Stimulated activated CD8-positive, alpha-beta memory T cell treated with anti-CD3 and anti-CD28 coated beads, Interleukin-4, amount 100 ng/mL, for 4 hours (primary cell): ENCODE measurements at places on chromosomes 5 and 9.

- DNase-seq = no peak
These were observed 22.9 kb upstream of the NREP start for GRCh38 chr5:111779922-111780292.

DNA sequence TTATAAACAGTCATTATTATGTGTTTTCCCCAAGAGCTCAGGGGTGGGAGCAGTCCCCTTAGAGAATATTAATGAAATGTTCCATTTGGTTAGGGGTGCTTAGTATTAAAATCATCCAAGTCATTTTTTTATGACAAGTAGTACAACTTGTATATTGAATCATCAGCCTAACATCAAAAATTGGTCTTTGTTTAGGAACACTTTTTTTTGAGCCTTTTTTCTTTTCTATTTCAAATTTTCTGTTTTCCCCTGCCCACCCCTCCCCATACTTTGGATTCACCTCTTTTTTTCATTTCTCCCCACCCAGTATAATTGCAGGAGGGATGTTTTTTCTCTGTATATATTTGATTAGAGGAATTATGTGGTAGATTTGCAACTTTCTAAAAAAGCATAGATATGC lies 25.8 kb downstream of the RBM27 start:
- no peak for DNase-seq

GRCh38 chr9:83935276-83935935 lies 14.2 kb upstream of the KIF27 start:
- no peak for DNase-seq

GRCh38 chr5:39941416-39941815 lies 516.6 kb upstream of the DAB2 start:
- no peak for DNase-seq

DNA sequence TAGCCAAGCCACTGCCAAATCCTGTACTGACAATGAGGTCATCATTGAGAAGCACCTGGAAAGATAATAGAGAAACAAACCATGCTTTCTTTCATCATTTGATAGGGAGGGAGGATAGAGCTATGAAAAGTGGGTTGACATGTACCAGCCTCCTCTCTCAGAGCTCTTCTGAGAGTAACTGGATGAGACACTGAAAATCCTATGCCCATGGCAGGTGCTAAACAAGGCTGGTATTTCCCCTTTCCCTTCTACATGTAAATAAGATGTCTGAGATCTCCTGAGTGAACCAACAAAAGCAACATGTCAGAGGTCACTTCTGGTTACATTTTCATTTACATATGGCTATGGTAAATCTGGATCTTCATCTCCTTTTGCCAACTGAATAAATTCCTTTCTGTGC lies 45.3 kb upstream of the TRAF1 start:
- no peak for DNase-seq

GRCh38 chr9:107667231-107668070 lies 177.9 kb upstream of the KLF4 start:
- no peak for DNase-seq

DNA sequence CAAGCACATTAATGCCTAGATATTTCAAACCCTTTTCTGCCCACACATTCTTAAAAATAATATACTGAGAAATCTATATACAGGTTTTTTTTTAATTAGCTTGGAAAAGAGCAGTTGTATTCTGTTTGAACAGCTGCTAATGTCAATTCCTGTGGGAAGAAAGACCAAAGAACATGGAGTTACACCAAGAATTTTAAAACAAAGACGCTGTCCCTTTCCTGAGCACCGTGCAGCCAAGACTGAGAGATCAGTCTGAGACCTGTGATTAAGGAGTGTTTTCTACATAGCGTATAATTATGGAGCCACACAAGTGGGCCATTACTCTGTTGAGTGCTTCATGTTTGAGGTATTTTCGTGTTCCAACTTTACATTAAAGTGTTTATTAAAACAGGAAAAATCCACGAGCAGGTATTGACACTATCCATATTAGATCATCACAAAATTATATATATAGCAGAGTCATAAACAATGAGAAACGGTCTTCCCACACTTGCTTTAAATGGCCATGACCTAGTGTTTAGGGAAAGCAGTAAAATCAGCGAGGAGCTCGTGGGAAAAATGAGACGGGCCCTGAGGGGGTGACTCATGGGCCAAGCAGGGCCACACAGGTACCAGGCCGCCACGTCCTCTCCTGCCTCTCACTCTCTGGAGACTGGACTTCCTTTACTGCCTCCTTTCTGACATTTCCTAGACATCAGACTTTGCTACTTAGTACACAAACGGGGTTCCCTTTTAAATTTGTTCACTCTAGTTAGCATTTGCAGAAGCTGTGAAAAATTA lies 153.1 kb upstream of the OTULINL start:
- DNase-seq = no peak

DNA sequence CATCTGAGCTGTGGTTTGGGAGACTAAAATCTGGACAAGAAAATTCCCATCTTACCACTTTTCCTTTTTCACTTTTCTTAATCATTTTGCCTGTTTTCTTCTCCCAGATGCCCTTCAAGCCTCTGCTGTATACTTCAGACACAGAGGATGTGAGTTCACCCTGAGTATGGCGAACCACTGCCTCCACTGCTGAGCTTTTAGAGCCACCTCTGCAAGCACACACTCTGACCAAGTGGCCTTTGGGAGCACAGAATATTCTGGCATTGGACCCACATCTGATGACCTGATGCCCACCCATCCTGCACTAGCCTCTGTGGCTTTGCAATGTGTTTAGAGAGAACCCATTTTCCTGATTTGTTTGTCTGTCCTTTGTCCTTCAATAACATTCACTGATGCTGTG lies 32.5 kb downstream of the TERT start:
- no peak for DNase-seq

DNA sequence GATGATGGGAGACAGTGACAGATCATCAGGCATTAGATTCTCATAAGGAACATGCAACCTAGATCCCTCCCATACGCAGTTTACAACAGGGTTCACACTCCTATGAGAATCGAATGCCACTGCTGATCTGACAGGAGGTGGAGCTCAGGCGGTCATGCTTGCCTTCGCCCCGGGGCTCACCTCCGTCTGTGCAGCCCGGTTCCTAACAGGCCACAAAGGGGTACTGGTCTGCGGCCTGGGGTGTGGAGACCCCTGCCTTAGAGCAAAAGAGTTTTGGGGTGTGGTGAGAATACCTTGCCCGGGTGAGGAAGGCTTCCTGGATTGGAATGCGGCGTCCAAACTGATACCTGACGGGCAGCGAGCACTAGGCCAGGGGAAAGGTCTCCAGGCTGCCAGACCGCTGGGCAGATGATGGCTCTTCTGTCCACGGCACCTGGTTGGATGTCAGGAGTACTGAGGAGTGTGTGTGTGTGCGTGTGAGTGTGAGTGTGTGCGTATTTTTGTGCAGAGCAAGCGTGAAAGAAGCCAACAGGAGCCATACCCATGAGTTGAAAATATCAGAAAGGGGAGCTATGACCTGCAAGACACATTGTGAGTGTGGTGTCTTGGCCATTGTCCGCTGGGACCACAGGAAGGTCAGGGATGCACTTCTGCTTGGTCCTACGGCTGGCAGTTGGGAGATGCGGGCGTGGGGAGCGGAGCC lies 55.4 kb downstream of the ACER2 start:
- no peak for DNase-seq

- no peak for DNase-seq
These were observed 72.6 kb downstream of the VAV2 start for GRCh38 chr9:133919253-133920115.

DNA sequence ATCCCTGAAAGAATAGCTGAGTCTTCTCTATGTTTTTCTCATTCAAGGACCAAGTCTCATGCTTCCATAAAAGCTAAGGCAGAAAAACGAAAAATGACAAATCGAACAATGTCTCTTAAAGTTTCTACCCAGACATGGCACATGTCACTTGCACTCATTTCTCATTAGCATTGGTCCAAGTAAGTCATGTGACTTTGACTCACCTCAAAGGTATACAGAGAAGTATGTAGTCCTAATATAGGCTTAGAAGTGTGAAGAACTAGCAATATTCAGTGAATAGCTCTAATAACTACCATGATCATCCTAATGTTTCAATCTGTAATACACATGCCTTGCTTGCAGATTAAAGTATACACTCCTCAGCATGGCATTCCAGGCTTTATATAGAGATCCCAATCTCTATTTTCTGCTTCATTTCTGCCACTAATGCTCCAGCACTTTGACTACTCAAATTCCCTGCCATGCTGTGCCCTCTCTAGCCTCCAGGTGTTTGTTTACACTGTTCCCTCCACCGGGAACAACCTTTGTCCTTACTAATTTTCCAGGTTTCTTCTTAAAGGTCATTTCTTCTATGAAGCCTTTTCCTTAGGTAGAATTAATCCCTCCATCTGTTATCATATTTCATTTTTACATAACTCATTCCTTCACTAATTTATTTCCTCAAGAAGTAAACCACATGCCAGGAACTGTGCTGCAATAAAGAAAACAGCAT lies 98.9 kb downstream of the CEMIP2 start:
- DNase-seq = no peak

GRCh38 chr9:113186137-113186755 lies 34.8 kb downstream of the FKBP15 start:
- no peak for DNase-seq

DNA sequence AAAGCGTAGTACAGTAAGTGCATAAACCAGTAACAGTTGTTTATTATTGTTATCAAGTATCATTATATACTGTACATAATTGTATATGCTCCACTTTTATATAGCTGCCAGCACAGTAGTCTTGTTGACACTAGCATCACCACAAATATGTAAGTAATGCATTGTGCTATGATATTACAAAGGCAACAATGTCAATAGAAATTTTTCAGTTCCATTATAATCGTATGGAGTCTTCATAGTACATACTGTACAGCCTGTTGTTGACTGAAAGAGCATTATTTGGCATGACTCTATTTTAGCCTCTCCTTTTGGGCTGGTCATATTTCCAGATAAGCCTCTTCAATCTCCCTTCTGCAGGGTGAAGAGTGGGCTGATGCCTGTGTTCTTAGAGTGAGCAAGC lies 40.4 kb downstream of the CFAP95 start:
- DNase-seq = no peak

- DNase-seq = no peak
These were observed 81.6 kb upstream of the TNFAIP8 start for GRCh38 chr5:119274030-119274766.

GRCh38 chr5:52342361-52342760 lies 445.4 kb upstream of the ITGA1 start:
- no peak for DNase-seq

GRCh38 chr9:71675105-71675856 lies 93.0 kb downstream of the CEMIP2 start:
- DNase-seq = no peak

DNA sequence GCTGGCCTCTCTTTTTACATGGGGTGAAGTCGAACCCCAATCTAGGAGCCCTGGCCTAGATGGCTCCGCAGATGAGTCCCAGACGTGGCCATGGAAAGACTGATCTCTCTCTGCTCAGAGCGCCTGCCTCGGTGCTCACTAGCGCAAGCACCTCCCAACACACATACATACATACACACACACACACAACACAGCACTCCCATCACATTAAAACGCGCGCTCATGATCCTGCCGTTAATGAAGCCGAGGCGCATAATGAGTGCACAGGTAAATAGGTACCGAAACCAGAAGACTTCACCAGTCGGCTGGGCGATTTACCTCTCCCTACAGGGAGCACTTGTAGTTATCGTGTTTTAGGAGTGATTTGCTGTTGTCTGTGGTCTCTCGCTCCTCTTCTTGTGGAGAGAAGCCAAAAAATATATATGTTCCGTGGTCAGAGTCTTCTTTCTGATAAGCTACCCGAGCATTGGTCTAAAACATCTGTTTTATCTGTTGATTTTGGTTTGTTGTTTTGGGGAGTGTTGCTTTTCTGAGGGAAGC lies 207.7 kb downstream of the MEF2C start:
- no peak for DNase-seq

- no peak for DNase-seq
These were observed 30.0 kb downstream of the TRIM32 start for GRCh38 chr9:116717150-116717549.

DNA sequence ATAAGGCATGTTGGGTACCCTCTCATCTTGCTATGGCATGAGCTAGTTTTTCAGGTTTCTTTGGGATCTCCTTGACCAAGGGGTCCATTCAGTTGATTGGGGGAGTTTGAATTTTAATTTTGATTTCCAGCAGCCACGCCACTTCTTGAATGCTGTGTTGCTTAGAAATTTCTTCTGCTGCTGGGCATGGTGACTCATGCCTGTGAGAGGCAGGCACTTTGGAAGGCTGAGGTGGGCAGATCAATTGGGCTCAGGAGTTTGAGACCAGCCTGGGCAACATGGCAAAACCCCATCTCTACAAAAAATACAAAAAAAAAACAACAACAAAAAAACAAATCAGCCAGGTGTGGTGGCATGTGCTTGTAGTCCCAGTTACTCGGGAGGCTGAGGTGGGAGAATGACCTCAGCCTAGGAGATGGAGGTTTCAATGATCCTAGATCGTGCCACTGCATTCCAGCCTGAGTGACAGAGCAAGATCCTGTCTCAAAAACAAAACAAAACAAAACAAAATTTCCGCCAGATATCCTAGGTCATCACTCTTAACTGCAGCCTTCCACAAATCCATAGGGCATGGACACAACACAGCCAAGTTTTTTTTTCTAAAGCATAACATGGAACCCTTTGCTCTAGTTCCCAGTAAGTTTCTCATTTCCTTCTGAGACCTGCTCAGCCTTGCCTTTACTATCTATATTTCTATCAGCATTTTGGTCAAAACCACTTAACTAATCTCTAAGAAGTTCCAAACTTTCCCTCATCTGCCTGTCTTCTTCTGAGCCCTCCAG lies 17.7 kb downstream of the TMC1 start:
- no peak for DNase-seq

DNA sequence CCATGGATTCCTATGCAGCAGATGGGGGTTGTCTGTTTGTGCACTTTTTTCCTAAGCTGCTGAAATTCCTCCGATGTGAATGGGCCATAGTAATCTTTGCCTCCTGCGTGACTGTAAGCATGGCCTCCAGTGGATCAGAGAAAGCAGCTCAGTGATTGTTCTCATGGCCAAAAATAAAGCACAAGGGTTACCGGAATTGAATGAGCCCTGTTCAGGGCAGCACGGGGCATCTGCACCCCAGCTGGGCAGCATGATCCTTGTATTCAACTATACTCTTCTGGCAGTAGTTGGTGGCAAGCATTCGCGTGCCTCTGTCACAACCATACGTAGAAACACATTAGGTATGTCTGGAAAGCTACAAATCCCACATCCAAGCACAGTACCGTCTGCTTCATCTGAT lies 193.9 kb downstream of the RORB start:
- DNase-seq = no peak

GRCh38 chr9:30774326-30774725 lies 1610.1 kb upstream of the ACO1 start:
- no peak for DNase-seq
